ENCODE measurements at places on chromosomes 5 and 9.

- peak; percentile 27 for DNase-seq
These were observed 1.1 kb downstream of the POMT1 start for GRCh38 chr9:131503626-131504465.

DNA sequence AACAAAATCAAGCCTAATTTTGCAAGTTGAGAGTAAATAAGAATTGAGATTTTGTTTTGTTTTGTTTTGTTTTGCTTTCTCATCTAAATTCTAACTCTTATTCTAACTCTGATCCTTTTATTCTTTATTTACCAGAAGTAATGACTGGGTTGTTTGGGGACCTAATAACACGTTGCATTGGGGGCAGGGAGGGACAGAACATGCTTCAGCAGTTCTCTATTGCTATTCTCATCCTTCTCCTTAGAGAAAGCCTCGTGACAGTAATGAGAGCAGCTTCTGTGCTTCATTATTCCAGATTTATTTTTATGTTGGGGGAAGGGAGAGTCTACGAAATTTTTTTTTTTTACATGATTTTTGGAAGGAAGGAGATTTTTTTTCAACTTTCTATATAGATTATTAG is 21.1 kb downstream of the CPEB4 start:
- no peak for DNase-seq

GRCh38 chr5:107853031-107853430 is 182.3 kb upstream of the EFNA5 start:
- DNase-seq = no peak

GRCh38 chr5:42718591-42718990 is 38.0 kb upstream of the CCDC152 start:
- no peak for DNase-seq

DNA sequence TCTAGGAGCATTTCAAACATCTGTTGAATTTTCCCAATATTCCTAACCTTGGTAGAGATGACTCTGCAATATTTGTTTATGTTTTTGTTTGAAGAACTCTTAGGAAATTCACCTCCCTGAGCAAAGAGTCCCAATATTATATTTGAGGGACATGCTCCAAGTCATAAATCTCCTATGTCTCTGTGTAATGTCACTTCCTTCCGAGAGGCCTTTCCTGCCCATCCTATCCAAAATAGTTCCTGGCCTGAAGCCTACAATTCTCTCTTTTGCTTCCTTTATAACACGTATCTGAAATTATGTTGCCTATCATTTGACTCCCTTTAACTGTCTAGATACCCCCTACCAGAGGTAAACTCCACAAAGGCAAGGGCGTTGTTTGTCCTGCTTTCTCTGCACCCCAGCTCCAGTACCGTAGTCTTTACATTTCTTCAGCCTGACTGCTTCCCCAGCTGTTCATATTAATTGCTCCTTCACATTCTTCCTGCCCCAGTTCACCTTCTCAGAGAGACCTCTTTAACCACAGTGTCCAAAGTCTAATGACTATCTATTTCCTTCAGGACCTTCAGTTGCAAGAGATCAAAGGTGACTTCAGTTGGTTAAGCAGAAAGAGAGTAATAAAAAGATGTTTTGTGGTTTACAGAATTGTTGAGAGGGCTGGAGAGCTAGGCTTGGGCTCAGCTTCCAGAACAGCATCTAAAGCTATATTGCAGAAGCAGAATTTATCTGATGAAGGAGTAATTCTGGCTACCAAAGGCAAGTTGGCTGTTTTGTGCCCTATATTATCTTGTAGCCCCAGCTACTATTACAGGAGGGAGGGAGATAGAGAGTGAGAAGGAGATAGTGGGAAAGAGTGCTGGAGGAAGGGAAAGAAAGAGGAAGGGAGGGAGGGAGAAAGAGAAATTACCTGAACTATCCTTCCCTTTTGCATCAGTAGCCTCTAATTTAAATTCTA is 109.3 kb upstream of the TMEM161B start:
- DNase-seq = no peak

DNA sequence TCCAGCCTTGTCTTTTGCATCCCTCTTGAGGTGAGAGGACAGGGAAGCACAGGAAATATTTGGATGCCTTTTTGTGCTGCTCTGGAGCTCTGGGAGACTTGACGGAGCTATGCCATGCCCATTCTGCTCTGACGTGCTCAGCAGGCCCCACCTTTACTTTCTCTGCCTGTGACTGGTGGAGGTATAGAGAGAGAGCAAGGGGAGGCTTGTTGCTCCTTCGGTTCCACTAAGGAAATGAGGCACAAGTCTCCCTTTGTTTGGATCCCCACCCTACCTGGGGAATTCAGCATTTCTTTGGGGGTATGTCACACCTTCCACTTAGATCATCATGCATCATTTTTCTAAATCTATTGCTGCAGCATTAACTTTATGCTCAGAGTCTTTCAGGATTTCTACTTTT is 121.8 kb upstream of the CNTLN start:
- no peak for DNase-seq

DNA sequence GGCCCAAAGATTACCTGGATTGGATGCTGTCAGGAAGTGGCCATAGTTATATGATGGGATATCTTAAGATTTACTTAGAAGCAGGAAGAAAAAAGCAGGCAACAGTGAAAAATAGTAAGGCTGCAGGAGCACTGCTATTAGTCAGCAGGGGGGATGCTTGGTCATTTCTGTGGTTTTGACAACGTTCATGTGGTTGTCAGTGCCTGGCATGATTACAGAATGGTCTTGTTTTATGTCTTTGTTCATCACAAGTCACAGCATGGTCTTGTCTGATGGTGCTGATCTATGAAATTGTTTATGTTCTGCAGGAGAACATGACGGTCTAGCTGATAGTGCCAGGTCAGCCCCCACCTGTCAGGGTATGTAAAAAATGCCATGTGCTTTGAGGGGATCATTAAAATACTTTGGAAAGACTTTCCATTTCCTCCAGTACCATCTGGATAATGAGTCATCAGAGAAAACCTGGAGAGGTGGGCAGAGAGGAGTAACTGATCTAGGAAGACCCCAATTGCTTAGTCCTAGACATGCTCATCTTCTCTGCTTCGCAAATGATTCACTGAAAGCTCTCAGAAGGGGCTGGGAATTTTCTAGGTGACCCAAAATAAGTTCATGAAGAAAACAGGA is 48.5 kb downstream of the PLGRKT start:
- DNase-seq = no peak

- DNase-seq = no peak
These were observed 99.9 kb upstream of the PITX1 start for GRCh38 chr5:135133698-135134515.

DNA sequence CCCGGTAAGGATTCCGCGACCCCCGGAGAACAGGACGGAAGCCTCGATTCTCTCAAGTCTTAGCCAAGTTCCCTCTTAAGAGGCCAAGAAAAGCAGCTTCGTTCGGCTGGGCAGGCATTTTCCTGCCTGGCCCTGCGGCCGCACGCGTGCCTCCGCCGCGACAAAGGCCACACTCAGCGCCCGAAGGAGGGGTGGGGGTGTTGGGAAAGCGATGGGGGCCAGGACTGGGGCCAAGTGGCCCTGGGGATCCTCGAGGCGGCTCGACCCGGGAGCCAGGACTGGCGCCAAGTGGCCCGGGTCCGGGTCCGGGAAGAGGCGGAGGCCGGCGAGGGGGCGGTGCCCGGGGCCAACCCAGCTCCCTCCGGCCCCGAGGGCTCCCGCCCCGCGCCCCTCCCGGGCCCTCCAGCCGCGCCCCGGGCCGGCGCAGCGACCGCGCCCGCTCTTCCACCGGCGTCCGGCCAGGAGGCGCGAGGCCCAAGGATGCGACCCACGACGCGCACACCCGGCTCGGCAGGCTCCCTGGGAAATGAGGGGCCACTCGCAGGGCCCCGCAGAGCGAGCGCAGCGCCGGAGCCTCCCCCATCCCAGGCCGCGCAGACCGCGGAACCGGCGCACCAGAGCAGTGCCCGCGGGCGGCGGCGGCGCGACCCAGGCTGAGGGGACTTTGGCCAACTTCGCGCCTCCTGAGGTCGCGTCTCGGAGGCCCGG is 756 bp downstream of the VAV2 start:
- no peak for DNase-seq

GRCh38 chr5:57435701-57436134 is 46.9 kb downstream of the ACTBL2 start:
- no peak for DNase-seq

DNA sequence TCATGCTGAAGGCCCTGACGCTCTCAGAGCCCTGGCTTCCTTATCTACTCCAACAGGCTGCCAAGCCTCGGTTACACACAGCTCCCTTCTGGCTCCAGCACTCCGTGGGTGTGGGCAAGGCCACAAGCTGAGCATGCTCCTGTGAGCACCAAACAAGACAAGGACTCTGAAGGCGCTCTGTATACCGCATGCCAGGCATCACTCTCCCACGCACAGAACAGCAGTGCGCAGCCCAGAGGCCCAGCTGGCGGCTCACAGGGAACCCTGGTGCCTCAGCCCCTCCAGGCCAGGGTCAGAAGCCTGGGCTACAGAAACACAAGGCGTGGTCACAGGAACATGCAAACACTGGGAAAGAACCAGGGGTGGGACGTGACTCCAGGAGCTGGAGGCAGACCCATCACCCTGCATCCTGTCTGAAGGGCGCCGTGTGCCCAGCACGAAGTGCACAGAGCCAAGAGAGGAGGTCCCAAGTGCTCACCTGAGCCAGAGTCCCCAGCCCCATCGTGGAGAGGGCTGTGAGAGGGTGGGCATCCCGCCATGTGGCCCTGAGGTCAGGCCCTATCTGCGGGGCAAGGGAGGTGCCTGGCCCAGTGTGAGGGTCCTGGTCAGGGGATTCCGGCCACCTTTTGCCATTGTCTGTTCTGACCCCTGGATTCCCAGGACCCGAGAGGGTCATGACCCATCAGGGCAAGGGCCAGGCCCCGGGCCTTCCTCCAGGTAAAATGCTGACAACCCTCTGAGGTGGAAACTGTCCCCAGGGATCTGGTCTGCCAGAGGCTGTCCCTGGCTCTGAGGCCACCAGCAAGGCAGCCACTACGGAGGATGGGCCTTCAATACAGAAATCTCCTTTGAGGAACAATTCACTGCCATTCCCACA is 54.7 kb downstream of the COL23A1 start:
- no peak for DNase-seq

DNA sequence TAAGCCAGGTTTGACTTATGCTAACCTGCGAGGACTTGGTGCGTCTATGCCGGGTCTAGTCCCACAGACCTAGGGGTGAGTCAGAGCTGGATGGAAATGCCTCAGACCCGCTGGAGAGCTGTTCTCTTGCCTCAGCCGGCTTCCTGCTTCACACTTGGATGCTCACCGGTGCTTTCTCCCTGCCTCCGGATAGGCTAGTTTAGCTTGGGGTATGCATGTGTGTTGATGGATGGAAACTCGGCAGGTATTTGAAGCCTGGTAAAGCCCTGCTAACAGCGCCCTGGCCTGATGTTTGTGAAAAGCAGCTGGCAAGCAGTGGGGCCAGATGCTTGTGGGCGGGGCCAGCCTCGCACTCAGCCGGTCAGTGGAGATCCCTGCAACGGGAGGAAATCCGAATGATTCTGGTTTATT is 29.3 kb downstream of the PRRC2B start:
- DNase-seq = no peak

- DNase-seq = no peak
These were observed 17.9 kb downstream of the SRFBP1 start for GRCh38 chr5:121979691-121980090.

GRCh38 chr5:89097103-89097502 is 214.1 kb upstream of the MEF2C start:
- no peak for DNase-seq

GRCh38 chr5:151270599-151270998 is 17.6 kb downstream of the GM2A start:
- DNase-seq = no peak

- no peak for DNase-seq
These were observed 78.9 kb downstream of the SMARCA2 start for GRCh38 chr9:2093920-2094597.

- DNase-seq = no peak
These were observed 4.4 kb upstream of the SHISAL2B start for GRCh38 chr5:64685866-64686265.

DNA sequence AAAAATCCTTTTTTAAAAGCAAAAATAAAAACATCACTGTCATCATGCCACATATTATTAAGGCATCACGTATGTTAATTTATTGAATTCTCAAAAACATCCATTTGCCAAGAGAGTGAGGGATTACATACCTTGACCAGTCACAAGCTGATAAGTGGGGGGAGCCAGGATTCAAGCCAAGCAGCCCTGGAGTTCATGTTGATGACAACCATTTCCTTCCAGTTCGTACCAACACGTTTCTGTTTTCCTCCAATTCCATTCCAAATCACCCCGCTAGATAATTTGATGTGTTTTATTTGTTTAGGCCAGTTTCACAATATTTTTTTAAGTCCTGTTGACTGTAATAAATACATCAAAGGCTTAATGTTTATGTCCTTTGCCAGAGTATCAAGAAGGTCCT is 53.0 kb downstream of the SLC1A3 start:
- DNase-seq = no peak

- DNase-seq = no peak
These were observed 18.5 kb upstream of the ERMP1 start for GRCh38 chr9:5851445-5851844.

GRCh38 chr5:179251276-179251969 is 93.8 kb downstream of the ADAMTS2 start:
- DNase-seq = no peak

DNA sequence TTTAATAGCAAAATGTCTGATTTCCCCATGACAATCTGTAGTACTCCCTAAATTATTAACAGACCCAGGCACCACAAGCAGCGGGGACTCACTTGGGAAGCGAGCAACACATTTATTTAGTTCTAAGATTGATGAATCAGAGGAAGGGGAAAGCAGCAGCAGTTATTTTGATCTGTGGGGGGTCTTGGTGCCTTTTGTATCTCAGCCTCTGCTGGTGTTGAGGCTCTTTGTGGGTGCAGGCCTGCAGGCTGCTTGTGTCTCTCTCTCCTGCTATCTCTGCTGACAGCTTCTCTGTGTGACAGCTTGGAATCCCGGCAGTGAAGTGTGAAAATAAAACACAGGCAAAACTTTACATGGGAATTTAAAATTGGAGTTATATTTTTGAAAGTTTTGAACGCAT is 878.2 kb upstream of the DMAC1 start:
- no peak for DNase-seq

- DNase-seq = no peak
These were observed 480.0 kb downstream of the TAF11L14 start for GRCh38 chr5:18114151-18114757.

- no peak for DNase-seq
These were observed 196.1 kb downstream of the PCSK5 start for GRCh38 chr9:76086539-76086938.

DNA sequence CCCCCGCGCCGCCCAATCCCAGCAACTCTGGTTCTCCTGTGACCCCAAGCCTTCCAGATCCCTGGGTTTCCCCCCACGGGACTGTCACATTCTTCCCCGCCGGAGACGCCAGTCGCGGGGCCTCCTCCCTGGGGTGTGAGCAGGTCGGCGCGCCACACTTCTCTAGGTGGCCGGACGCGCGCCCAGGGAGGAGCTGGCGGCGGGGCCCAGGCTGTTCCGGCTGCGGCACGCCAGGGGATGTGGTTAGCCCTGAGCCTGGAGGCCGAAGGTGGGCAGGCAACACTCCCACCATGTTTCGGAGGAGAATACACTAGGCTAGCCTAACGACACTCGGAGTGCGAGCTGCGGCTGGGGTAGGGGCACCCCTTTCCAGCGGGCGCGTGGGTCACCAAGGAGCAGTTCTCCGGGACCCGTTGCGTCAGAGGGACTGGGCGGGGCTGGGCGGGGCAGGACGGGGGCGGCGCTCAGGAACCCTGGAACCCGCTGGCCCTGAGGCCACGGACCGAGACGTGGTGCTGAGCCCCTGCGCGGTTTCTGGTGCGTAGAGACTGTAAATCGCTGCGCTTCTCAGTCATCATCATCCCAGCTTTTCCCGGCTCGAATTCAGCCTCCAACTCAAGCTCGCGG is at the start of gene SLC27A6:
TSS of gene SLC27A6 (plus strand) at position 478 of the 627 bp plus-strand sequence. CDS start 650 bp downstream, outside the sequence.
- DNase-seq = no peak
